T-cell (primary cell): ENCODE measurements at places on chromosomes 5 and 9. TPM values are rescaled to one million over a fixed set of nuclear protein-coding genes. Genes with fewer than 3 reads are reported as not detected.
A peak's percentile ranks its signal among the peaks of the same experiment; 100 is the strongest.

GRCh38 chr9:114085387-114085789, 7.3 kb upstream of the AMBP start:
- no peaks in the 10 kb centered on the region for H3K36me3 ChIP-seq
- no peak for DNase-seq
- H3K4me1 ChIP-seq: no peaks in the 10 kb centered on the region
- H3K27me3 ChIP-seq: peaks cover 16% of the 10 kb centered on the region
- no peak overlapping the region for H3K27ac ChIP-seq
- no peak overlapping the region for H3K4me3 ChIP-seq

Gene GDNF
- not detected for total RNA-seq

- no peak overlapping the region for H3K4me3 ChIP-seq
- no peaks in the 10 kb centered on the region for H3K36me3 ChIP-seq
- no peaks in the 10 kb centered on the region for H3K4me1 ChIP-seq
- H3K27me3 ChIP-seq: no peaks in the 10 kb centered on the region
- H3K27ac ChIP-seq: no peak overlapping the region
Measured at GRCh38 chr5:176173647-176174046, 64.6 kb upstream of the SIMC1 start.

DNA sequence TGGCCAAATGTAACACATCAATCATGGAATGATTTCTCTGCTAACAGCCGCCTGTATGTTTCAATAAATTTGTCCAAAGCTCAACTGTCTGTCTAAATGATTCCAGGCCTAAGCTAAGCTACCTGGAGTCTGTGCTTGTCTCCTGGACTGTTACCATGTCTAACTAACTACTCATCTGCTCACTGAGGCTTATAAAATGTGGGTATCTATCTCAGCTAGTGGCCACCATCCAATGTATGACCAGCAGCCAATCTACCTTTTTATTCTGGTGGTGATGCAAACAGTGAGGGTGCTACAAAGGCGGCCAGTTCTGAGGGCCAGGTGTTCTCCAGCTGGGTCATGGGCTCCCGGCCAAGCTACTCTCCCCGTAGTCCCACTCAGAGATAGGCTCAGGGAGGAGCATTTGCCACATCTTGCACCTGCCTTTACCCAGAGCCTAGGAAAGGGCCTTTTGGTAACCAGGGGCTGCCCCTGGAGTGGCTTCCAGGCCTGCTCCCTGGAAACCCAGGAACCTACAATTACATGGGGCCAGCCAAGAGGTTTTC, 59.1 kb downstream of the PFDN1 start:
- H3K36me3 ChIP-seq: no peaks in the 10 kb centered on the region
- DNase-seq: no peak
- H3K4me1 ChIP-seq: peaks cover 9% of the 10 kb centered on the region
- H3K27ac ChIP-seq: no peak overlapping the region
- H3K4me3 ChIP-seq: no peak overlapping the region

Gene CMYA5
- 0.41 TPM for total RNA-seq

DNA sequence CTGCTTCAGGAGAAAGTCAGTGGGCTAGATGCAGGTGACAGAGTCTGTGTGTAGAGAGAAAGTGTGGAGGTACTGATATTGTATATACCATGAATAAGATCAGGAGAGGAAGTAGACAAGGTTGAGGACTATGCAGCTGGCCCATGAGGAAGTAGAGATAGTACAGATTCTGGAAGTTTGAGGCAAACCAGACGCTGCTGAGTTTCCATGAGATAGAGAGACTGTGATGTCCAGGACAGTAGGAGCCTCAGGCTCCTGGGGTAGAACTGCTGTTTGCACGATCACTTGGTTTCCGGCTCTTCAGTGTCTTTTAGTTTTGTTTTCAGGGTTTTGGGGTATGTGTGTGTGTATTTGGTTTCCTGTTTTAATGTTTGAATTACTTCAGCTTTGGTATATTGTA, 13.6 kb downstream of the OTULINL start:
- DNase-seq: peak; percentile 16
- H3K4me1 ChIP-seq: peaks cover 73% of the 10 kb centered on the region
- no peaks in the 10 kb centered on the region for H3K27me3 ChIP-seq
- H3K27ac ChIP-seq: peak overlapping the region; percentile 75
- peak overlapping the region; percentile 33 for H3K4me3 ChIP-seq
- no peaks in the 10 kb centered on the region for H3K36me3 ChIP-seq

DNA sequence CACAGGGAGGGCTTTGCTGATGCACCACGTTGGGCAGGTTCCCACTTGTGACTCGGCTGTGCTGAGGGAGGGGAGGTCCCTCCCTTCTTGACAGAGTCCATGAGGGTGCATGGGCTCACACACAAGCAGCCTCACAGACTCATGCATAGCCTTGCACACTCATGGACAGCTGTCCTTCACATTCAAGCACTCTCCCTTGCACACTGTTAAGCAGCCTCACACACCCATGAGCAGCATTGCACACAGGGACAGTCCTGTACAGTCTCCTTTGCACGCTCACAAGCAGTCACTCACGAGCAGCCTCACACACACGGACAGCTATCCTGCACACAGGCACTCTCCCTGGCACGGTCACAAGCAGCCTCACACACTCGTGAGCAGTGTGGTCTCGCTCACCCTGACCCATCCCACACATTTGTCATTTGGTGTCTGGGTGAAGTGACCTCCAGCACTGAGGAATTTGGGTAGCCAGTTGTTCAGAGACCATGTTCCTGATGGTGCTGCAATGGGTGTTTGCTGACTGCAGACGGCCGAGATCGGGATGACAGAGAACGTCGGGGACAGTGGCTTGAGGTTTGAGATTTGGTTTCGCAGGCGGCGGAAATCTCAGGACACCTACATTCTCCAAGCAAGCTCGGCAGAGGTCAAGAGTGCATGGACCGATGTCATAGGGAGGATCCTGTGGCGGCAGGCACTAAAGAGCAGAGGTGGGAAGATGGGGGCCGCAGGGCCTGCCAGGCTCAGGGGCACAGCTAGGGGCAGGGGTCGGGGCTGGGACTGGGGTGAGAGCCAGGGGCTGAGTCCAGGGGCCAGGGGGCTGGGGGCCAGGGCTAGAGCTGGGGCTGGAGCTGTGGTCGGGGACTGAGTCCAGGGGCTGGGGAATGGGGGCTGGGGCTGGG, 17.7 kb upstream of the LRRC14B start:
- peaks cover 31% of the 10 kb centered on the region for H3K27me3 ChIP-seq
- no peaks in the 10 kb centered on the region for H3K4me1 ChIP-seq
- H3K4me3 ChIP-seq: no peak overlapping the region

DNA sequence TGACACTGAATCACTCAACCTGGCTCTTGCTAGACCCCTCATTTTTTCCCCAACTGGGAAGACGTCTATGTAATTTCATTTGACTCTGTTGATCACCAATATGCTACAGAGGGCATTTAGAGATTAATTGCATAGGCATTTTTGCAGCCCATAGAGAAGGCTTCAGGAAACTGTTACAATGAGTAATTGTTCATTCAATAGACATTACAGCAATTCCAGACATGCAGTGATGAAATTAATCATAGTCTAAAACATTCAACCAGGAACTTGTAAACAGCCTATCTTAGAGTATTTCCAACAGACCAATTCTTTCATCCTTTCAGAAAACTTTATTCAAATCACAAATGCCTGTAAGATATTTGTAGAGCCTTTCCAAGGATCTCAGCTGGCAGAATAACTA, 122.3 kb downstream of the MARCHF11 start:
- H3K4me1 ChIP-seq: no peaks in the 10 kb centered on the region
- H3K4me3 ChIP-seq: no peak overlapping the region
- H3K27ac ChIP-seq: no peak overlapping the region
- H3K27me3 ChIP-seq: no peaks in the 10 kb centered on the region
- DNase-seq: no peak

Gene CCDC152
- total RNA-seq: 6.5 TPM

DNA sequence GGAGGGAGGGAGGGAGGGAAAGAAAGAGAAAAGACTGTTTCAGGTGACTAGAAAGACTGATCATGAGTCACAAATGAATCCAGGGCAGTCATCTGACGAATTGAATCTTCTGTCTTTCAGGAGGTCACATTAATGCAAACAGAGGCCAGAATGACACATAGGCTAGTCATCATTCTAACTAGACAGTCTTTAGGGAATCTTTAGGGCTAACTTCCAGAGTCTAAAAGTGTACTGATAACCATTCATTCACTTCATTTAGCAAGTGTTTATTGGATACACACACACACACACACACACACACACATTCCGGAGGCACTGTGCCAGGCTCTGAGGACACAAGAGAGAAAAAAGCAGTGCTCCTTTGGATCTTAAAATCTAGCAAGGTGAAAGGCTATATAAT, 156.7 kb downstream of the EBF1 start:
- H3K4me1 ChIP-seq: no peaks in the 10 kb centered on the region
- DNase-seq: no peak
- no peaks in the 10 kb centered on the region for H3K27me3 ChIP-seq
- H3K36me3 ChIP-seq: no peaks in the 10 kb centered on the region
- no peak overlapping the region for H3K4me3 ChIP-seq

- H3K27ac ChIP-seq: no peak overlapping the region
- no peak for DNase-seq
- H3K36me3 ChIP-seq: no peaks in the 10 kb centered on the region
- H3K4me1 ChIP-seq: no peaks in the 10 kb centered on the region
Measured at GRCh38 chr9:33795819-33796218, 458 bp downstream of the PRSS3 start.

DNA sequence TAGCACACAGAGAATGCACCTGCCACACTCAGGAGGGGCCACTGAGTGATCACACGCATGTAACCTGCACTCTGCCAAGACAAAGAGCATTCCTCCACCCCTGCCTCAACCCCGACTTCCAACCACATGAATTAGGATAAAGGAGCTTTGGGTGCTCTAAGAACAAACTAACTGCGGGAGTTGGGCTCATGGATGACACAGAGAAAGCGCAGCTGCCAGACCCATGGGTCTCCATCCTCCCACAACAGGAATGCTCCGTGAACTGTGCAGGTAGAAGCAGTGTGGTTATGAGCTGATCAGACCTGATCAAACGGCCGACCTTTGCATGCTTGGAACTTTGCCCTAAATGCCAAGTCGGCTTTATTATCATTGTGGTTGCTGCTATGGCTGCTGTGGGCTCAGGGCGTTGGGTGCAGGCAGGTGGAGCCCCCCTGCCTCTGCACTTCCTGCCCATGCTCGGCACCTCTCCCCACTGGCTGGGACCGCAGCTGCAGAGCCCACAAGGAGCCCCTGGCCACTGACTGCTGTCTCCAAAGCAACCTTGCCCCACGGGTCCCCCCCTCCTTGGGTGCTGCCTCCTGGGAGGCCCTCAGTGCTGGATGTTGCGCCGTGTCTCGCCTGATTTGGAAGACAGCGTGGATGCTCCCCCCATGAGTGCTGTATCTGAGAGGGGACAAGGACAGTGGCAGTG, 2.6 kb upstream of the SLC6A3 start:
- no peak overlapping the region for H3K27ac ChIP-seq
- peaks cover 26% of the 10 kb centered on the region for H3K4me1 ChIP-seq
- H3K27me3 ChIP-seq: peaks cover 56% of the 10 kb centered on the region

DNA sequence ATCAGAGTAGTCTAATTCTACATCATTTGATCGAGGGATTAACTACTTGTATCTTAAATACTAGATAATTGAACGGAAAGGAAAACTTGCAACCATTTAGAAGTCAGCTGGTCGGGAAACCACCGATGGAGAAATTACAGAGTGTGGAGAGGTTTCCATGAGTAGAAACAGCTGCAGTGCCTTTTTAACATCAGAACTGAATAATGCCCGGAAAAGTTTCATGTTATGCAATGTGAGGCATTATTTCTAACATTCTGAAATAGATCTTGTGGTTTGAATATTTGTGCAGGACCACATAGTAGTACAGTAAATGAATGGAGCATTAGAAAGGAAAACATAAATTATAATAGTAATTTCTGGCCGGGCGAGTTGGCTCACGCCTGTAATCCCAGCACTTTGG, 88.1 kb upstream of the RNF180 start:
- H3K4me1 ChIP-seq: no peaks in the 10 kb centered on the region
- H3K36me3 ChIP-seq: no peaks in the 10 kb centered on the region
- no peak overlapping the region for H3K27ac ChIP-seq
- H3K27me3 ChIP-seq: no peaks in the 10 kb centered on the region

- no peak overlapping the region for H3K27ac ChIP-seq
- no peaks in the 10 kb centered on the region for H3K27me3 ChIP-seq
- H3K4me3 ChIP-seq: no peak overlapping the region
- DNase-seq: no peak
- no peaks in the 10 kb centered on the region for H3K4me1 ChIP-seq
Measured at GRCh38 chr5:113607361-113607760, 93.9 kb downstream of the YTHDC2 start.

Gene PRSS3
- not detected for total RNA-seq

GRCh38 chr9:79600466-79600865, 28.7 kb downstream of the TLE4 start:
- no peaks in the 10 kb centered on the region for H3K27me3 ChIP-seq
- no peak for DNase-seq
- no peak overlapping the region for H3K4me3 ChIP-seq

DNA sequence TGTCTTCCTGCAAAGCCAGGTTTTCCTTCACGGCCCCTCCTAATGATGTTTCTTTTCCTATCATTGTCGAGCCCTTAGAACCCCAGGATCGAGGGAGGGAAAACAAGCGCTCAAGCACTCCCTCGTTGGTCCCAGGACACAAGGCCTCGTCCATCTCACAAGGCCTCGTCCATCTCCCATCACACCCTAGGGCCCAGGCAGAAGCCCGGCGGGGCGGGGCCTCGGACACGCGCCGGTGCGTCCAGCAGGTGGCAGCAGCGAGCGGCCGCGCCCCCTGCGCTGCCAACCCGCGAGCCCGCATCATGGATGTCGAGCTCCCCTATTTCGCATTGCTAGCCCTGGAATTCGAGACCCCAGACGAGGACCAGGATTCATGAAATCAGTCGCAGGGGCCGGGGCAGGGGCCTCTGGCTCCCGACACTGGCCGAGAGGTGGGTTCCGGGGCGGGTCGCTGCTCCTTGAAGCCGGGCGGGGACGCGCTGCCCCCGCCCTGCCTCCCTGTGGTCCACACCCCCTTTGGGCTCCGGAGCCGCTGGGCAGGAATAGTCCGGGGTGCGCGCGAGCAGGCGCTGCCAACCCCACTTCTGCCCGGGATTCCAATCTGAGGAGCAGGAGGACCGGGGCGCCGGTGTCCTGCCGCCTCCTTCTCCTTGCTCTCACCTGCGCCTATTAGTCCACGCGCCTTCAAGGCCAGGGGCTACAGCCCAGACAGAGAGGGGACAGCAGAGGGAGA, at the start of gene ABLIM3:
Gene ABLIM3, plus strand, starts transcription at position 270 of the 733 bp plus-strand sequence. CDS start 603 bp downstream, outside the sequence.
- H3K4me3 ChIP-seq: peak within 1 kb of the TSS; percentile 71
- no peak within 1 kb of the TSS for H3K27ac ChIP-seq
- H3K27me3 ChIP-seq: peaks cover 28% of the 10 kb centered on the region
- peak; percentile 54 for DNase-seq
- no peaks in the 10 kb centered on the region for H3K36me3 ChIP-seq
